ENCODE measurements at places on chromosomes 6 and 20. TPM values are rescaled to one million over a fixed set of nuclear protein-coding genes. Genes with fewer than 3 reads are reported as not detected.

GRCh38 chr6:142810952-142811514 is 133.9 kb downstream of the HIVEP2 start:
- no peak for DNase-seq

- peak; percentile 83 for DNase-seq
Observed at GRCh38 chr20:35617397-35618262, 2.0 kb downstream of the SPAG4 start.

DNA sequence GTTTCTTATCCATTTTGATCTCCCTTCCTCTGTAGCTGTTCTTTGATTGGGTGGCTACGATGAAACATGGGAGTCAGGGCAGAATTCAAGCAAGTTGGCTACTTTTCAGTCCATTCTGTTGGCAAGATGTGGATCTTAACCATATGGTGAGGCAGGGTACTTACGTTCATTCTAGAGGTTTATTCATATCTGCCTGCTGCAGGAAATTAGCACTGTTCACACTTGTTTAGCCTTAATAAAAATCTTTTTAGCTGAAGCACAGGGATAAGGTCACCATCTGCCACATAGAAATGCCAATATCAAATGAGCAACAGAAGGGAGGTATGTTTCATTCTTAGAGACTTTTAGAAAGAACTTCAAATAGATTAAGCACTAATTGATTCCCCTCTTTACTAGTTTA is 83.9 kb downstream of the GRIK2 start:
- DNase-seq: no peak

DNA sequence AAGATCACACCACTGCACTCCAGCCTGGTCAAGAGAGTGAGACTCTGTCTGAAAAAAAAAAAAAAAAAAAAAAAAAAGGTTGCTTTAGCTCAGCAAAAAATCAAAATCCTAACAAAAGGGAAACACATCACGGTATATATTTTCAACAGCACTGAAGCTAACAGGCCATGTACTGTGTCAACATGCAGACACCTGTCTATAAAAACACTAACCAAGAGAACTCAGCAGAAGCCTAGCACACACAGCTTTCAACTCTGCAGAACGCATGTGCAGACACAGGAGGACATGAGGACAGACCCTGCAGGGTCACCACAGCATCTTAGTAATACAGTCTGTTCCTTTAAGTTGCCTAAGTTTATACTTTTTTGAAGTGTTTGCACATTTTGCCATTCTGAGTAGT is 13.5 kb downstream of the NINL start:
- no peak for DNase-seq

DNA sequence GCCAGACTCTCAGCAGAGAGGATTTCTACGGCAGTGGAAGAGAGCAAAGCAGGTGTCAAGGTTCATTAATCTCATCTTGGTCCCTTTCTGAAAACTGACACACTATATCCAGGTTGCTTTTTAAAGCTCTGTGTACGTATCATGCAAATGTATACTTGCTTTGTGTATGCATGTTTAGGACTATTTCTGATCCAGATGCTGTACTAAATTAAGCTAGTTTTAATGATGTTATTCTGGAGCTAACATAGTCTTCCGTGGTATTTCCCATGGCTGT is 59.2 kb upstream of the SNX9 start:
- DNase-seq: no peak

- DNase-seq: no peak
Observed at GRCh38 chr20:1215386-1216170, 10.3 kb upstream of the RAD21L1 start.

Gene KCNK5
- total RNA-seq: 62.4 TPM

DNA sequence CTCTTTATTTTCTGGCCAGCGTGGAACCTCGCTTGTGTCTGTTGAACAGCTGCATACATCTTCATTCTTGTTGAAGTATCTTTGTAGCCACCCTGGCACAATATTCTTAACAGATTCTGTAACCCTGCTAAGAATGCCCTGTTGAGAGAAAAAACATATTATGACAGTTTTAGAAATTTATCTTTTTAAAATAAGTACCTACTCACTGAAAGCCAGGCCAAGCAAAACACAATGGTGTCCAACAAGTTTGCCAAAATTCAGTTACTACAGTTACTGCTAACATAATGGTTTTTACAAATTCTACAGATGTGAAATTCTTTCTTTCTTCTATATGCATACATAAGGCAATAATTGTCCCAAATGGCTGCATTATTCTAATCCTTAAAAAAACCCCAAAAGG is 18.2 kb downstream of the NUP153 start:
- no peak for DNase-seq

DNA sequence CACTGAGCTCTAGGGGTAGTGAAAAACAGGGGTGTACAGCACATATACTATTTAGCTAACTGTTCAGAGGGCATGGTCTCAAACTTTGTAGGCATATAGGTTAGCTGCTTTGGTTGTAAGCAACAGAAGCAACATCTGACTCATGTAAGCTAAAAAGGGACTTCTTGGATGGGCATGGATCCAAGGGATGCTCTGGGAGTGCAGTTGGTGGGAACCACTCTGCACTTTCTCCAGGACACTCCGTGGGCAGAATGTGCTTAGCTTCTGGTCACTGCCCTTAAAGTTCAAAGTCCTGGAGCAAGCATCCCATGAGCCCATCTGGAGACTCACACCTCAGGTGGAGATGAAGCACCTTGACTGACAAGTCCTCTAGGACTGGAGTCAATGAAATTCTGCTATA is 11.5 kb downstream of the APCDD1L start:
- DNase-seq: no peak

Gene RAMACL
- total RNA-seq: 2.2 TPM

GRCh38 chr6:15401769-15402250 is 155.9 kb downstream of the JARID2 start:
- DNase-seq: no peak

DNA sequence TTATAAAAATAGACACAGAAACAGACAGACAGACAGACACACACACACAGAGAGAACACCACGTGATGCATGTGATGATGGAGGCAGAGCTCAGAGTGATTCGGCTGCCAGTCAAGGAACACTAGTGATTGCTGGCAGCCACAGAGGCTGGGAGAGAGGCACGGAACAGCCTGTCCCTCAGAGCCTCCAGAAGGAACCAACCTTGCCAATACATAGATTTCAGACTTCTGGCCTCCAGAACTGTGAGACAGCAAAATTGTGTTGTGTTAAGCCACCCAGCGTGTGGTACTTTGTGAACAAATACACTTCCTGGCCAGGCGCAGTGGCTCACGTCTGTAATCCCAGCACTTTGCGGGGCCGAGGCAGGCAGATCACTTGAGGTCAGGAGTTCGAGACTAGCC is 9.5 kb upstream of the PARD6B start:
- no peak for DNase-seq

Gene GMPR
- 3.9 TPM for total RNA-seq

Gene C2
- 6.3 TPM for total RNA-seq

- DNase-seq: no peak
Observed at GRCh38 chr20:59618131-59618530, 13.8 kb downstream of the PHACTR3 start.

DNA sequence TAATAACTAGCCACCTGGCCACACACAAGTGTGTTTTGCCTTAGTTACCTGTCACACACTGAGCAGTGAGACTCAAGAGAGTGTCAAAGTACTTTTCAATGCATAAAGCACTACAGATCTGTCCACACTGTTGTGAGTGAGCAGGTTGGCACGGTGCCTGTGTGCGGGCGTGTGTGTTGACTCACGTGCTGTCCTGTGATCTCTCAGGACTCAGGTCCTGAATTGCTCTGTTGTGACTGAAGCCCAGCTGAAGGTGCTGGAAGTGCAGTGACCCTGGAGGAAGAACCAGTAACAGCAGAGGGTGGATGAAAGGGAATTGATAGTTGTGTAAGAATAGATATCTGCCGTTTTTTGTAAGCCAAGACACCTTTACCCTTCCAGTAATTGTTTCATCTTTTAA is 18.3 kb downstream of the SLC16A10 start:
- peak; percentile 72 for DNase-seq

DNA sequence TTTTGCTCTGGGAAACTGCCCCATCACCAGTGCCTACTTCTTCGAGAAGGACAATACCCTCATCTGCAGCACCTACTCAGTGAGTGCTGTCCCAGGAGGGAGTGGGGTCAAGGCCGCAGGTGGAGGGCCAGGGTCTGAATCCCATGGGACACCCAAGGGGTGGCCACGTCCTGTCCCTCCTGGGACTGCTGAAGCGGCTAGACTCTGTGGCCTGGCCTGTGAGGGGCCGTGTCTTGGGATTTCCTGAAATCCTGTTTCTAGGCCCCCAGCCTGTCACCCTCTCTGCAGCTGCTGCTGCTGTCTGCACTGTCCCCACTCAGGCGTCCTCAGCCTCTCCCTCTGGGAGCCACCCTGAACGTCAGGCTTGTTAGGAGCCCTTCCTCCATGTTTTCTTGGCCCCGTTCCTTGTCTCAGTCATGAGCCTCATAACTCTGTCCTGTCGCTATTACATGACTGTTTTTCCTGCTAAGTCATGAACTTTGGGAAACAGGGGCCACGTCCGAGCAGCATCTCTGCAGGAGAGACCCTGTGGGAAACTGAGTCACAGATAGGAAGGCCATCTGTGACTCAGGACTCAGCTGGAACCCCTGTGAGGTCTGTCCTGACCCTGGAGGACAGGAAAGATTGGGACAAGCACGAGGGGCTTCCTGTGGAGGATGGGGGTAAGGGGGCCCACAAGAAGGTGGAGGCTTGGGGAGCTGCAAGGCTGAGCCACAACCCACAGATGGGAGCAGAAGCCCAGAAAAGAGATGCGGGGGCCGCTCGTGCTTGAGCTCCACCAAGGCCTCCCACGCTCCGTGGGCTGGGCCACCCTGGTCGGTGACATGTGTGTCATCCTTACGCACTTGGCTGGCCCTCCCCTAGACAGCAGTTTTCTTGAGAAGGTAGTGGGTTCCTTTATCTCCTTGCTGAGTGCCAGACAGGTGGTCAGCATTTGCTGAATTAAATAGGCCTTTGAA is 49.9 kb downstream of the EFCAB8 start:
- no peak for DNase-seq

DNA sequence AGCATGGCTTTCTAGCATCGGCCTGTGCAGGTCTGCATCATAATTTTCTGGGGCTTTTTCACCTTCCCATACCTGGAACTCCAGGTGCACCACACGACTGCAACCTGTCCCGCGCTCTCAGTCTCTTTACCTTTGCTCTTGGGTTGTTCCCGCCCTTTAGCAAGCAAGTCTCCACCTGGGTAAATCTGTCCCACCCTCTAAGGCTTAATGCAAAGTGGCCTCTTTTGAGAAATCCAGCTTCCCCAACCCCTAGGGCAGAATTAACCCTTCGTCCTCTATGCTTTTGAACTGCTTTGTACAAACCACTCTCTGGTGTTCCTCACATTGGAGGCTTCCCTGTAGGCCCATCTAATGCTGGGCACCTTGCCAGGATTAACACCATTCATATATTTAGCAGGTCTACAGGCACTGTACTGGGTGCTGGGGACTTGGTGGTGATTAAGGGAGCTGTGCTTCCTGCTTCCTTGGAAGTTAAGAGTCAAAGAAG is 2.8 kb downstream of the ITPR3 start:
- no peak for DNase-seq

Gene RHAG
- total RNA-seq: not detected

DNA sequence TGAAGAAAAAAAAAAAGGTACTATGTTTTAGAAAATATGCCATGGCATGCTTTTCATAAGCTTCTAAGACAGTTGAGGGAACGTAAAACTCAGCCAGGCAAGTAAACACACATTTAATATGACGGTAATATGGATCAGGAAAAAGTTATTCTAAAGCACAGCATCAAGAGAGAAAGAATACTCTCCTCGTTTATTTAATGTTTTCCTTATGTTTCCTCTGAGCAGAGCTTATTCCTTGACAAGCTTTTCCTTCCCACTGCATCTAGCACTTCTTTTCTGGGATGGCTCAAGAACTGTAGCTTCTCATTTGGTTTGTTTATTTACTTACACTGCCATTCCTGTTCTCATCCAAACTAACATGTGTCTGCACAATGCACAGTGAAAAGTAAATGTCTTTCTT is 2.7 kb upstream of the RSPO3 start:
- no peak for DNase-seq

- no peak for DNase-seq
Observed at GRCh38 chr6:136113736-136114173, 136.4 kb downstream of the MTFR2 start.

GRCh38 chr6:38877721-38878120 is 162.6 kb downstream of the DNAH8 start:
- no peak for DNase-seq

Gene GPR6
- not detected for total RNA-seq

Gene INSM1
- not detected for total RNA-seq

- peak; percentile 52 for DNase-seq
Observed at GRCh38 chr6:17393892-17394631, 667 bp downstream of the CAP2 start.

- DNase-seq: no peak
Observed at GRCh38 chr20:3502878-3503277, 32.1 kb downstream of the ATRN start.

DNA sequence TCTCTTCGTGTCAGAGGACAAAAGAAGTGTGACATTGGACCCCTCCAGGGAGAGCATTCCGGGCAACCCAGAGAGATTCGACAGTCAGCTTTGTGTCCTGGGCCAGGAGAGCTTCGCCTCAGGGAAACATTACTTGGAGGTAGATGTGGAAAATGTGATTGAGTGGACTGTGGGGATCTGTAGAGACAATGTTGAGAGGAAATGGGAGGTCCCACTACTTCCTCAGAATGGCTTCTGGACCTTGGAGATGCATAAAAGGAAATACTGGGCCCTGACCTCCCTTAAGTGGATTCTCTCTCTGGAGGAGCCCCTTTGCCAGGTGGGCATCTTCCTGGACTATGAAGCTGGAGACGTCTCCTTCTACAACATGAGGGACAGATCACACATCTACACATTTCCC is 9.5 kb upstream of the BTN3A3 start:
- no peak for DNase-seq

DNA sequence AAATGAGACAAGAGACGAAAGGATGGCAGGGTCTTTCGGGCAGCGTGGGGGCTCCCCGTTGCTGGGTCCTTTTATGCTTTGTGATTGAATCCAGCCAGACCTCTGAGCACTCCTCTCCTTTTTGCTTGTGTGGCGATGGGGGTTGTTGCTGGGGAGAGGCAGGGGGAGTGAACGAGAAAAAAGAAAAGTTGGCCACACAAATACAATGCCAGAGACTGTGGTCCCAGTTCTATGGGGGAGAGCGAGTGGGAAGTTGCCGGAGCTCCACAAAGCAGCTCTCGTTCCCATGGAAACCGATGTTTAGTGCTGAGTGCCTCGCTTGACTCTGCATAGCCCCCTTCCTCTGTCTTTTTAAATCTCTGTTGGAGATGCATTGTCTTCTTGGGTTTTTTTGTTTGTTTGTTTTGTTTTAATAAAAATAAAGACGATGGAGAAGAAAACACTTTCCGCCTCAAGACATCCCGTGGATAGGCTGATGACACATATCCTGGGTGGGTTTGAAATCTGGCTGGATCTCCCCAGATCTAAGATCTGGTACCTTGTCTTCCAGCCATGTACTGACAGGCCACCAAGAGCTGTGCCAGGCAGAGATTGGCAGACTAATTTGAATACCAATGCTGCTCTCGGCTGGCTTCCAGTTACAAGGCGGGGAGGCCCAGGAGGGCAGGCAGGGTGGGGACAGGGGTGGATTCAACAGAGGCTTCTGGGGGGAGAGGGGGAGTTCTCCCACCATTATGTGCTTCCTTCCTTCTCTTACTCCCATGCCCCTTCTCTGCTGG is 529.3 kb downstream of the QKI start:
- no peak for DNase-seq

GRCh38 chr6:28953585-28954258 is 29.9 kb upstream of the TRIM27 start:
- peak; percentile 26 for DNase-seq

GRCh38 chr20:4999788-5000187 is 1.5 kb downstream of the SLC23A2 start:
- DNase-seq: no peak

Gene SRSF3
- 347 TPM for total RNA-seq

Data from Calu3 (cell line).